ENCODE measurements at places on chromosomes 7 and 10.

- no peak for DNase-seq
These were observed 219.2 kb downstream of the CCSER2 start for GRCh38 chr10:84547616-84548015.

DNA sequence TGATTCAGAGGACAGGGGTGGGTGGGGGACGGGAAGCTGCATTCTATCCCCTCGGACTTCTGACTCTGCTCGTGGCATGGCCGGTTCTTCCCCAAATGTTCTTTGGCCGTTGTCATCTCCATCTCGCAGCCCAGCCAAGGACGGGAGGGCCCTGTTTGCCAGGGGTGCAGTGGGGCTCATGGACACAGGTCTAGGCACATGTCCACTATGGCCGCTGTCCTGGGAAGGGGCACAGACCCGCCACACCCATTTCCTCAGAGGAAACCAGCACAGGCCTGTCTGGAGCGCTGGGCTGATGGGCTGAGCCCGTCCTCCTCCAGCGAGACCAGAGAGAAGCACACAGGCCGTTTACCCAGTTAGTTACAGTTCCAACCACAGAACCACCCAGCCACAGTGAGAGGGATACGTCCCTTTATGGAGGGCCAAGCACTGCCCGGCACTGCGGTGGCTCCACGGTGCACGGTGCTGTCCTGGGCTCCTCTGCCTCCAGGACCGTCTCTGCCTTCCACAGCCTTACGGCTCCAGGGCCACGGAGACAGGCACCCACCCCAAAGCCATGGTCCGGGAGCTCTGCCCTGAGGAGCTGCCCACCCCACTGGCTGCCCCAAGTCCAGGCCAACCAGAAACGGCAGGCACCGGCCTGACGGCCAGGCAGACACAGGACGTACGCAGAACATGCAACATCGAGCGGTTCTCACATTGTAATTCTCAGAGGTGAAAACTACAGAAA, 20.2 kb downstream of the DPYSL4 start:
- no peak for DNase-seq

- no peak for DNase-seq
These were observed 25.6 kb upstream of the CRTAC1 start for GRCh38 chr10:98055841-98056516.

- no peak for DNase-seq
These were observed 24.5 kb downstream of the FAM171A1 start for GRCh38 chr10:15346440-15347141.

DNA sequence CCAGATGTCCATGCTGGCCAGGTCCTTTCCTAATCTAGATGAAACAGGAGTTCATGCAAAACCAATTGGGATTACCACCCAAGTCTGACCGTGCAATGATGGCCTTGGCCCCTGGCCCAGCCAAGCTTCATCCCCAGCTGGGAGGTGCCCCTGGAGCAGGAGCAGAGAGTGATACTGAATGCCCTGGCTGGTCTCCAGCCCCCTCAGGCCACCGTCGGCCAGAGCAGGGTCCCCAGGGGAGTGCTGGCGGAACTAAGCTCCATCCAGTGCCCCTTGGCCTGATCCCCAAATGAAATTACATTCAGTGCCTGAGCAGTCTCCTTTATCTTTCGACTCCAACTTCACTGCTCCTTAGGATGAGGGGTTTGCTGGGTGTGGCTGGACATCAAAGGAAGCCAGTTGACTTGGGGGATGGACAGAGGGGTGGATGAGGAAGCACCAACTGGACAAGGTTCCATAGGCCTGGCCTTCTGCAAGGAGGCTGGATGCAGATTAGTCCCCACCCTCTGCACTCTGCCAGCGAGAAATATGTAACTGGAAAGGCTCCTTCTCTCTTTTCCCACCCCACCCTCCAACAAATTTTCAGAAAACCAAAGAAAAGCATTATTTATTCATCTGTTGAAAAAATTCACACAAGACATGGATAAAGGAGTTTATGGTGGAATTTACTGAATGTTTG, 275.5 kb downstream of the PLXNA4 start:
- DNase-seq: no peak

- DNase-seq: no peak
These were observed 98.7 kb upstream of the DNAJB6 start for GRCh38 chr7:157238087-157238486.

GRCh38 chr10:26090026-26090425, 126.5 kb upstream of the GAD2 start:
- DNase-seq: no peak

Measured in suppressor macrophage treated with lipopolysaccharide for 1 hour (primary cell).